ENCODE measurements at places on chromosomes 3 and 15. TPM values are rescaled to one million over a fixed set of nuclear protein-coding genes. Genes with fewer than 3 reads are reported as not detected.

- DNase-seq = no peak
Observed at GRCh38 chr3:176927706-176928581, 269.3 kb downstream of the TBL1XR1 start.

DNA sequence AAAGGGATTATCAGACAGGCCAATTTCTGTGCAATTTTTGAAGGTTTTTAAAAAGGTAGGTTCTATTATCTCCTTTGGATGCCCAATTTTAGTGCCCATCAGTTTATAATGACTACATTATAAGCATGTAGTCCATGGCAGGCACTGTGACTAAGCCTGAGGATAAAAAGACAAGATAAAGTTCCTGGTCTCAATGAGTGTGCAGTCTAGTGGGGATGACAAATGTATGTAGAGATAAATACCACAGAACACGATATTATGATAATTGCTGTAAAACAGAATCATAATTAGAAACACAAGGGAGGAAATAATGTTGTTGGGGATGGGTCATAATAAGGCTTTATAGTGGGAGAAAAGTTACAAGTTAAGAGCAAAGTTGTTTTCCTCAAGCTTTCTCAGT, 163.1 kb downstream of the ZNF385D start:
- no peak for DNase-seq

GRCh38 chr15:49306551-49306950, 116.5 kb upstream of the FGF7 start:
- DNase-seq = no peak

- no peak for DNase-seq
Observed at GRCh38 chr3:142027735-142028134, 121.6 kb downstream of the TFDP2 start.

GRCh38 chr3:146117406-146118285, 43.3 kb downstream of the PLOD2 start:
- no peak for DNase-seq

DNA sequence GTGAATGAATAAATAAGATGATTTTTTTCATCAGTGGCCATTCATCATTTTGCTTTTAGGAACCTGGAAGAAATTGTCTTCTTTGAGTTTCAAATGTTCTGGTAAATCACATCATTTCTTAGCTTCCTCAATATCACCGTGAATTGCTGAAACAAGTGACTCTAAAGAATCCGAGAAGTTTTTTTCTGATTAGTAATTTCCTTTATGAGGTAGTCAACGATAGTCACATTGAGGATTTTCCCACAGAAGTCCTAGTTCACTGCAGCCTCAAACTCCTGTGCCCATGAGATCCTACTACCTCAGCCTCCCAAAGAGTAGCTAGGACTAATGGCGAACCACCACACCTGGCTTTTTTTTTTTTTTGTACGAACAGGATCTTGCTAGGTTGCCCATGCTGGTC, 3.6 kb upstream of the TMPRSS7 start:
- no peak for DNase-seq

- DNase-seq = no peak
Observed at GRCh38 chr15:65785151-65785550, 6.9 kb downstream of the DENND4A start.

DNA sequence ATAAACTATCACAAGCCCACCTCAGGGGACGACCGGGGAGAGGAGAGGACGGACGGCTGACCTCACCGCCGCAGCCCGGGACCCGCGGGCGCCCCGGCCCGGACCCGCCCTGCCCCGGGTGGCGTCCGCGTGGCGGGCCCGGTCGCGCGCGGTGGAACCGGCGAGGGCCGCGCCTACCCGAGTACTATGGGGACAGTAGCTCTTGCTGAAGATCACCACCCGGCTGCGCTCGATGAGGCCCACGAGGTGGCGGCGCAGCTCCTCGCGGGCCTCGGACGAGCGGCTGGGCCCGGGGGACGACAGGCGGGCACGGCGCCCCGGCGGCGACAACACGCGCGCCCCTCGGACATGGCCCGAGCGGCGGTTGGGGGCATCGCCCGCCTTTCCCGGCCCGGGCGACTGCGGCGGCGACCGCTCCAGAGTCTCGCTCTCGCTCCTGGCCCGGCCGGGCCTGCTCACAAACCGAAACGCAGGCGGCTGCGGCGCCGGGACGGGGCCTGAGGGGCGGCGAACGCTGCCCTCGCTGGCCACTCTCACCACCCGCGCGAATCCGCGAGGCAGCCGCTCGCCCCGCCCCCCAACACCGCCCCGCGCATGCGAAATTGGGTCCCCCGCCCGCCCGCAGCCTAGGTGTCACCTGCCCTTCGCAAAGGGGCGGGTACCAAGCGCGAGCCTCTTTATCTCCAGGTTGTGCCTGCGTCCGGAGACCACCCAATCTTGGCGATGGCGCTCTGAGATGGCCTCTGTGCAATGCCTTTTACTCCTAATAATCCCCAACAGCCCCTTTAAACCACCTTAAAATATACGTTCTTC, at the start of gene TXNRD3:
Gene TXNRD3 (minus strand): TSS at position 554 of the 813 bp plus-strand sequence.
- DNase-seq = peak; percentile 86

- no peak for DNase-seq
Observed at GRCh38 chr3:79285380-79285779, 482.4 kb downstream of the ROBO1 start.

- DNase-seq = no peak
Observed at GRCh38 chr3:113185194-113185835, 26.0 kb upstream of the BOC start.

GRCh38 chr3:147427746-147428145, 18.6 kb downstream of the ZIC1 start:
- DNase-seq = no peak

- peak; percentile 80 for DNase-seq
Observed at GRCh38 chr15:99409097-99409473, 156.7 kb upstream of the MEF2A start.

DNA sequence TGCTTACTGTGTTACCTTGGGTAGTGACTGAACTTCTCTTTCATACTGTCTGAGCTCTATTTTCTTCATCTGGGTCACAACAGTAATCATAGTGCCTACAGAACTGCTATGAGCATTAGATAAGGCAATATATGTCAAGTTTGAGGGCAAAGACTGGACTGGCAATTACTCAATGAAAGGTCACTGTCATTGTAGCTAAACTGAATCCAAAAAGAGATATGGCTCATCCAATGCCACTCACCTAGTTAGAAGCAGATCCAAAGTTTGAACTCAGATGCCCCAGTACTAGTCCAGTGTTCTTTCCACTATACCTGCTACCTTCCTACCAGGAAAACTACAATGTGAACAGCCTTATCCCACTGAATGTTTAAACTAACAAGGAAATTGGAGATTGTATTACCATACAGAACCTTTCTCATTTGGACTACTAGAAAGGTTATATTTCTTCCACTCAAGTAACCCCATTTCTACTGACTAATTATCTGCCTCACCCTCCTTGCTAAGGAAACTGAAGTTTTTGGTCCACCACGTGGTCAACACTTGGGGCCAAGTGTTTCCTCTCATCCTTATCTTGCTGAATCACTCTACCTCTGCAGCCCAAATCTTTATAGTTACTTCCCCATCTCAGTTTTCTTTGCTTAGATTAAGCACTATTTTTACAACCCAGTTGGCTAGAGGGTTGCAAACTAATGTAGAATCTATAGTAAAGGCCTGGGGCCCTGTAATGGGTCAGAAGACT, 202.3 kb upstream of the LPP start:
- no peak for DNase-seq

DNA sequence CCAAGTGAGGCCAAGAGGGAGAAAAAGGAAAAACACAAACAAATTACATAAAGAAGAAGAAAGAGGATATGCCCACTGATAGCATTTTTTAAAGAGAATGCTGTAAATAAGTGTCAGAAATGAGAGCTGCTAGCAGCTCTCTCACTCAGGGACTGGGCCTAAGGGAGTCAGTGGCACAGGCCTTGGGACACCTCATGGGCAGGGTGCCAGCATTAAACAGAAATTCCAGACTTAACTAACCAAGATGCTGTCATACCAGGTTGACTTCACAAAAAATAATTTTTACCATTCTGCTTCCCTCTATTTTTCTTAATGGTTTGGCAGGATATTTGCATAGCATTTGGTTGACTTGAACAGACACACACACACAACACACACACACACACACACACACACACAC, 92.3 kb upstream of the ADAMTSL3 start:
- DNase-seq = no peak

- no peak for DNase-seq
Observed at GRCh38 chr3:170529346-170529745, 56.5 kb downstream of the SLC7A14 start.

DNA sequence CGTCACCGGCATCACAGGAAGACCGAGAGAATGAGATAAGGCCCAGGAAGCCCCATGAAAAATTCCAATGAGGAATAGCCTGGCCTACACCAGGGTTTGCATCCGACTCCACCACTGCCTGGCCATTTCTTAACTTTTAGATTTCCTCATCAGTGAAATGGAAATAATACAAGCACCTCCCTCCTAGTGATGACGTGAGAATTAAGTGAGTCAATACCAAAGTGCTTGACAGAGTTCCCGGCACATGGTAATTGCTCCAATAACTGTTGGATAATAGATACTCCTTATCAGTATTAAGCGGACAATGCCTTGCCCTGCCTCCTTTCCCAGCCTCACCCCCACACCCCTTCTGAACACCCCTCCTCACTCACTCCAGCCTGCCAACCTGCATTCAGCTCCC, 105.4 kb downstream of the TLE3 start:
- DNase-seq = no peak

GRCh38 chr3:98731720-98732285, 31.3 kb upstream of the ST3GAL6 start:
- no peak for DNase-seq

DNA sequence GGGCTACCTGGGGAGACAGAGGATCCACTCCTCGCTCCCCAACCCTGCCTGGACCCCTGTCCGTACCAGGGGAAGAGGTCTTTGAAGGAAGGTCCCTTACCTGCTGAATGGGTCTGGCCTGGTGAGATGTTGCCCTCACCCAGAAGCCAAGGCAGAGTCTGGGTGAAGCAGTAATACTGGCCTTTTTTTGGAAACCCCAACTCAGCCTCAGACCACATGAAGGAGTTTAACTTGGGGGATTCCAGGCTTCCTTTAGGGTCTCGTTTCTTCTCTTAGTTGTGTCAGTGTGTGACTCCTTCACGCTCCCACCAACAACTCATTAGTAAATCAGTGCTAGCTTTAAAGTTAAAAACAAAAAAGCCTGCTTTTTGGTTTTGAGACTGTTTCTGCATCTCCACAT, 45.6 kb downstream of the RTP1 start:
- DNase-seq = no peak

GRCh38 chr15:80970658-80971057, 19.0 kb downstream of the MESD start:
- no peak for DNase-seq

SPTSSB gene
- not detected for total RNA-seq

LRTM1 gene
- not detected for total RNA-seq

NR2E3 gene
- not detected for total RNA-seq

ARL14 gene
- total RNA-seq = not detected

RAD18 gene
- total RNA-seq = 6.4 TPM

LRRC15 gene
- total RNA-seq = under 0.01 TPM

TRANK1 gene
- 21.7 TPM for total RNA-seq
